ENCODE measurements at places on chromosomes 12 and 14. TPM values are rescaled to one million over a fixed set of nuclear protein-coding genes. Genes with fewer than 3 reads are reported as not detected.
A peak's percentile ranks its signal among the peaks of the same experiment; 100 is the strongest.

Gene CDK2
- total RNA-seq: 110 TPM

Gene GNB3
- total RNA-seq: 3.9 TPM

Gene EEA1
- 68.9 TPM for total RNA-seq

DNA sequence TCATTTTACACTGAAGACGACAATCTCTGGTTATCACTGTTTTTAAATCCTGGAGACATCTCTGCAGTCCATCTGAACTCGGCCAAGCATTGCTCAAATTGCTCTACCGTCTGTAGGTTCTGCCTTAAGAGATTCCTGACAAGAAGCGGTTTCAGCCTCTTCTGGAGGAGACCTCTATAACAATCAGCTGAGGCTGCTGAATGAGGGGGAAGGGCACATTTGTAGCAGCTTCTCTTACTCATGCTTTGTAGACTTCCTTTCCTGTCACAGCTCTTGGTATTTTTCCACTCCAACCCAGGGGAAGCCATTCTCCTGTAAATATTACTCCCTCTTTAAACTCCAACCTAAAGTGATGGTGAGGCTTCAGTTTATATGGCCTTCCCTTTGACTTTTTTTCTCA, 3.0 kb downstream of the ARG2 start:
- peak; percentile 10 for DNase-seq
- no peaks in the 10 kb centered on the region for H3K27me3 ChIP-seq
- H3K4me1 ChIP-seq: peaks cover 5% of the 10 kb centered on the region

GRCh38 chr12:101781834-101782233, 42.6 kb upstream of the SYCP3 start:
- no peak overlapping the region for H3K4me3 ChIP-seq
- DNase-seq: no peak
- H3K36me3 ChIP-seq: no peaks in the 10 kb centered on the region
- H3K27ac ChIP-seq: no peak overlapping the region
- peaks cover 4% of the 10 kb centered on the region for H3K4me1 ChIP-seq
- H3K27me3 ChIP-seq: no peaks in the 10 kb centered on the region

DNA sequence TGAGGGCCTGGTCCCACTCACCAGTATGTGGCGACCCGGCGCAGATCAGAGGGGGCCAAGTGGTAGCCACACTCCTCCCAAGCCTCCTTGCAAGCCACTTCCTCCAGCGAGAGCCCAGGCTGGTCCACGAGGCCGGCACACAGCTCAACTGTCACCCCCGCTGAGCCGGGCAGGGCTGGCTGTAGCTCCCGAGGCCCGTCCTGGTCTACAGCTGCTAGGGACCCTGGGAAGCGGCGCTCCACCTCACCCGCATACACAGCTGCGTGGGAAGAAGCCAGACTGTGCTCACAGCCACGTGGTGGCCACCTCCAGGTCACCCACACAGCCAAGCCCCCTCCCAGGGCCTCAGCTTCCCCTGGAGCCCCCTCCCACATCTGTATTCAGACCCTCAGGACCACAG, 4.6 kb downstream of the NUDT14 start:
- H3K36me3 ChIP-seq: no peaks in the 10 kb centered on the region
- H3K4me3 ChIP-seq: no peak overlapping the region

GRCh38 chr14:76948213-76948947, 80.1 kb downstream of the IRF2BPL start:
- H3K27ac ChIP-seq: no peak overlapping the region
- DNase-seq: no peak

DNA sequence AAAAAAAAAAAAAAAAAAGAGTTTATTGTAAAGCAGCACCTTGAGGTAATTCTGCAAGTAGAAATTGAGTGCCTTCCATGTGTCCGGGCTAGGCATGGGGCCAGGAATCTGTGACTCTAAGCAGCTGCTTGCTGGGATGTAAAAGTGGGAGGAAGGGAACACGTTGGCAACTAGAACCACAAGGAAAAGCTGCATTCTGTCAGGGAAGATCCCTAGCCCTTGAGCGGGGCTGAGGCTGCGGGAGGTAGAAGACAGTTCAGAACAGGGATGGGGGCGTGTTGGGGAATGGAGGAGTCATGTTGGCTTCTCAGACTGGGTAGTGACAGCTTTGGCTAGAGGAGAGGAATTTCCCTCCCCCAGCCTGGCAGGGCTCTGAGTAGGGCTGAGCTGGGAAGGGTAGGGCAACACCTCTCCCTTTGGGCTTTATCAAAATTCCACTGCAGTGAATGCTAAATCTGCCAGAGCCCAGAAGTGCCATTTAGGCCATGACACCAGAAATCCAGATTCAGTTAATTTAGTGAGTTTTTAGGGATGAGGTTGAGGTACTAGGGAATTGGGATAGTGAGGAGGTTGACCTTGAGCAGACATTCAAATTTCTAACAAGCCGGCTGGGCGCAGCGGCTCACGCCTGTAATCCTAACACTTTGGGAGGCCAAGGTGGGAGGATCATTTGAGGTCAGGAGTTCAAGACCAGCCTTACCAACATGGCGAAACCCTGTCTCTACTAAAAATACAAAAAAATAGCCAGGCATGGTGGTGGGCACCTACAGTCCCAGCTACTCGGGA, 3.4 kb upstream of the TRAFD1 start:
- H3K4me3 ChIP-seq: no peak overlapping the region
- H3K27ac ChIP-seq: no peak overlapping the region
- no peaks in the 10 kb centered on the region for H3K27me3 ChIP-seq
- H3K4me1 ChIP-seq: peaks cover 11% of the 10 kb centered on the region
- DNase-seq: no peak
- no peaks in the 10 kb centered on the region for H3K36me3 ChIP-seq

DNA sequence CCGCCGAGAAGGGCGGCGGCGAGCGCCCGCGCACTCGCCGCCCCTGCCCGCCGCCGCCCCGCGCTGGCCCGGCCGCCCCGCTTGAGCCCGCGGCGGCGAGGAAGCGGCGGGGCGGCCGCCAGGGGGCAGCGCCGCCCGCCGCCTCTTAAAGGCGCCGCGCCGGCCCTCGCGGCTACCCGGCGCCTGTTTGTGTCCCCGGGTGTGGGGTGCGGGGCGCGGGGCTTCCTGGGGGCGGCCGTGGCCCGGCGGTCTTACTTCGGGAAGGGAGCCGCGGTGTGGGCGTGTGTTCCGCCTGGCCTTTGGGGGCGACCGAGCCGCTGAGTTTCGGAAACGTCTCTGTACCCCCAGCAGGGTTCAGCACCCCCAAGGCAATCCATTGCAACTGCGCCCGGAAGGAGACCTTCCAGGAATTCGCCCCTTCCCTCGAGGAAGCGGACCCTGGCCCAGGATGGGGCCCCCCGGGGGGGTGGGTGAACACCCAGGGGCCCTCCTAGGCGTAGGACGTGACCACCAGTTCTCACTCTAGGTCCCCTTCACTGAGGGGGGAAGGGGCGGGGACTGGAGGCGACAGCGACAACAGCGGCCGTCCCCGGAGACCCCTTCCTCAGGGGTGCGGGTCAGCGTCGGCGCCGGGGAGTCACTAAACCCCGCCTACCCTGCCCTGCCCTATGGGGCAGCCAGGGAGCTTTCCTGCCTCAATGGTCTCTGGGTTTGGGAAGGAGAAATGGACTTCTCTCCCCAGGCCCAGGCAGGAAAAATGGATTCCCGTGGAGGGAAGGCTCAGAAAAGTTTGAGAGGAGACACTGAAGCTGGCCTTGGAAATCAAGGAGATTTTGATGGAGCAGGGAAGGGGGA, at the start of gene ITPK1:
TSS of gene ITPK1 (minus strand) at position 105 of the 855 bp plus-strand sequence. CDS start 762 bp downstream, outside the sequence.
- peak; percentile 50 for DNase-seq
- no peaks in the 10 kb centered on the region for H3K36me3 ChIP-seq
- peak within 1 kb of the TSS; percentile 90 for H3K27ac ChIP-seq

- H3K36me3 ChIP-seq: no peaks in the 10 kb centered on the region
- no peak for DNase-seq
- H3K4me3 ChIP-seq: no peak overlapping the region
These were observed 176.0 kb upstream of the PLEKHA5 start for GRCh38 chr12:18953505-18953904.

- peaks cover 2% of the 10 kb centered on the region for H3K36me3 ChIP-seq
- peak overlapping the region; percentile 97 for H3K27ac ChIP-seq
- H3K27me3 ChIP-seq: no peaks in the 10 kb centered on the region
- peak; percentile 87 for DNase-seq
- H3K4me3 ChIP-seq: no peak overlapping the region
These were observed 143.6 kb downstream of the PAWR start for GRCh38 chr12:79547044-79547734.

GRCh38 chr12:6613015-6613775, 6.0 kb upstream of the CHD4 start:
- H3K4me3 ChIP-seq: no peak overlapping the region
- DNase-seq: peak; percentile 52
- H3K27me3 ChIP-seq: no peaks in the 10 kb centered on the region
- H3K4me1 ChIP-seq: peaks cover 28% of the 10 kb centered on the region
